ENCODE measurements at places on chromosomes 5 and 9.
A peak's percentile ranks its signal among the peaks of the same experiment; 100 is the strongest.

GRCh38 chr5:38871790-38872551, 26.2 kb downstream of the OSMR start:
- no peak for DNase-seq

DNA sequence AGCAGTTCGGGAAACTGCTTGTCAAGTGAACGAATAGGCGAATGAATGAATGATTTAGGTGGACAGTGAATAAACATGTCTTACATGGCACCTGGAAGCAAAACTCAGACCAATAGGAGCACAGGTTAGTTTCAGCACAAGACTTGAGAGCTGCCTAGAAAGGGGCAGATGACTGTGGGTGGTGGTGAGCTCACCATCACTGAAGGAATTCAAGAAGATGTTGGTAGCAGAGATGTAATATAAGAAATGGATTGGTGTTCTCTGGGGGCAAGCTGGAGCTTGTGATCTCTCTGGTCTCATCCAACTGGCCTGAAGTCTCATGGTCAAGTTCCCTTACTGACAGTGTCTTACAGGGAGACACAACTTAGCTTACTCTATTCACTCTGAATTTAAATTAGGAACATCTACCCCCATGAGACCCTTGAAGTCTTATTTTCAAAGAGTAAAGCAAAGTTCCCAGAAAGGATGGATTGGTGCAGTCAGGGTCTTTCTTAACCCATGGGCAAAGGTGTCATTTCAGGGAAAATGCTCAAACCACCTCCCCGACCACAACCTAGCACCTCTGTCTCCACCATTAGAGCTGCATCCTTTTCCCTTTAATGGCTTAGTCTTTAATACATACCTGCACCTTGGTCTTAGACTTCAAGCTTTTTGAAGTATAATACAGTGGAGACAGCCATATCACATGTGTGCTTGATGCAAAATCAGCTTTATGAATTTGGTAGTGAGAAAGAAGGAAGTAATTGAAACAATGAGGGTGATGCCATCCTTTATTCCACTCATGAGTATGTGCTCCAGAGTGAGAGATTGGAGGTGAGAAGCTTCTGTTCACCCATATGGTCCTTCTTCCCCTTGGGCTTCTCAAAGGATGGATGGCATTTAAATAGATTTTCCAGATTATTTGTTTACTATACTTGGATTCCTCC, 5.1 kb downstream of the LCP2 start:
- DNase-seq, result no peak

DNA sequence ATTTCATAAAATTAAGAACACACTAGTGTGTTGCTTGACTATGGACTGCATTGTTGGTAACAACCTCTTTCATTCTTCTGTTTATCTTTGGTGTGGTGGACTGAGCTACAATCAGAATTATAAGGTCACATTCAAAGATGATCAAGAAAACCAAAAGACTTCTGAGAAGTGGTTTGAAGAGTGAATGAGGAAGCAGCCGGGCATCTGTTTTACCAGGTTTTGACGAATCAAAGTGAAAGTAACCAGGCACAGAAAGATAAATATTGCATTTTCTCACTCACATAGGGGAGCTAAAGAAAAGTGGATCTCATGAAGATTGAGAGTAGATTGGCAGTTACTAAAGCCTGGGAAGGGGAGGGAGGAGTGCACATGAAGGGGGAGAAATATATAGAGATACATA, 589.1 kb downstream of the ZNF608 start:
- DNase-seq, result no peak

DNA sequence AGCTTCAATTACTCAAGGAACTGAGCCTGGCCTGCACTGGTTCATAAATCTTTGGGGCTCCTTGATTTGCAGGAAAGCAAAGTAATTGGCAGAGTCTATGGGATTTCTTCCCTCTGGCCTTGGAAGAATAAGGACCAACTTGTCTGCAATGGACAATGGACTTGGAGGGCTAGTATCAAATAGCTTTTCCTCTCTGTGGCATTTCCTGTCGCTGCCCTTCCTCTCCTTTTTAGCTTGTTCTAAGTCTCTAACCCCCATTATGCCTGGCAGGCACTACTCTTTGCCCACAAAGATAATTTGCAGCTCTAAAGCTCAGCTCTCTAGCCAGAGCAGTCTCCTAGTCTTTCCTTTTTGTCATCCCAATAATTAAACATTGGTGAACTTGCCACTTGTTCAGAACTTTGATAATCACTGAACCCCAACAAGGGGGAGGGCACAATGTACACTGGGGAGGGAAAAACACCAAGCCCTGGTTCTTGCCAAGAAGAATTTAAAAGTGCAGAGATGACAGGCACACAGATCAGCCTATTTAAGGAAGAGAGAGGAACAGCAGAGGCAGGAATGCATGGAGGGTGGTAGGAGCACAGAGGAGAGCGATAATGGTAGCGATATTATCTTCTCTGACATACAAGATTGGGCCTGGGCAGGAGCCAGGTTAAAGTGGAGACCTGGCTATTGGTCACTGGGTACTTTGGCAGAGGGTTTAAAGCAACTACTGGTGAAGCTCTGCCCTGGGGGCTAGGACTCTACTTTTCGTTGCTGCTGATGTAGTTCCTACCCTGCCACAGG, 38.5 kb downstream of the FAM219A start:
- no peak for DNase-seq

GRCh38 chr9:92432972-92433548, 8.8 kb upstream of the OMD start:
- no peak for DNase-seq

DNA sequence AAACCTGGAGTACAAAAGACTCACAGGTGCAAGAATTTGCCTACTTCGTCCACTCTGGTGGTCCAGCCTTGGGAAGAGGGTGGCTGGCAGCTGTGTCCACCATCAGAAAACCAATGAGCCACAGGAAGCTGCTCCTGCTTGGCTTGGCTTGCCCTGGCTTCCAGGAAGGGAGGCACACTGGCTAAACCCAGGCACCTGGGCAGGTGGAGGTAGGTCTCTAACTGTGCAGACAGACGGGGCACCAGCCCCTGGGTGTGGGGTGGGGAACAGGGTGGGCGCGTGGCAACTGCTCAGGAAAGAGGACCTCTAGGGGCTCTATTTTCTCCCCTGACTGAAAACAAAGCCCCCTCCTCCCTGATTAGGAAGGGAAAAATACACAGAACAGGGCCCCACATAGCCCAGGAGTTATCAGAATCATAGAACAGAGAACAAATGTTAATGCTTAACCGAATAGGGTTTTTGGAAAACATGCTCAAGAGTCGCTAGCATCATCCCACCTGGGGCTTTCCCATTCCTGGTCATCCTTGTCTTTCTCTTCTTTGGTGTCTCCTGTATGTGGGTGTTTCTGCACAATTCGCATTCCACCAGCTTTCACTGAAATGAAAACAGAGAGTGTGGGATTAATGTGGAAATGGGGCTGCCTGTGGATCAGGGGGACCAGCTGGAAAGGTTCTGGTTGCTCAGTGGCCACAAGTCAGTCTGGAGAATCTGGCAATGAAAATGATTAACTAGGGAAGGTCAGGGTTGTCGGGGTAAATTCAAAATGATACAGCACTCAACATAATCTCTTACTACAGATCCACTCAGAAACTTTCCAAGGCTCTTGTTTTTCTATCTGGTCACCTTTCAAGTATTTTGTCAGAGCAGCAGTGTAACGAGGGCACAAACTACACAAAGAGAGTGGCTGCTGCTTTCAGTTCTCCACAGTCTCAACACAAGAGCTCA, 13.1 kb downstream of the DAP start:
- DNase-seq, result no peak

GRCh38 chr5:115132465-115132864, 37.2 kb downstream of the TRIM36 start:
- no peak for DNase-seq

DNA sequence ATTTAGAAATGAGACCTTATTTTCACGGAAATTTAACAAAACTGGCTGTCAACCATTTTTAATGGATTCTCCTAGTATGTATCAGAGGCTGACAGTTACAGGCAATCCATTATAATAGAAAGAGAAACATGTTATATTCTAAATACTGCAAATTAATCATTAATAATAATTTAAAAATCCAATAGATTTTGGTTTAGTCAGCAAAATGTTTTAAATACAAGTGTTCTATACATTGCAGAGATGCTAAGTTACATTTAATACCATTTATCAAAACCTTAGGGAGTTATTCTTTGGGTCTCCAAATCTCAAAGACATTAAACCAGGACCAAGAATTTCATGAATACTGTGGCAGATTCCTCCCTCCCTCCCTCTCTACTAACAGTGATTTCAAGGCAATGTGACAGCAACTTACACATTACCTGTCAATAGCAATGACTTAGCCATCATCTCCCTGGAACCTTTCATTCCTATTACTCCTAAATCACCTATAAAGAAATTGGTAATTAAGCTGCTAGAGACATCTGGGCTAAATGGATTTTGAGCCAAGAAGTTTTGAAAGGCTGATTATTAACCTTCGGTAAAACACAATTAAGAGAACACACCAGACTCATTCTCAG, 768.5 kb upstream of the DMAC1 start:
- no peak for DNase-seq

DNA sequence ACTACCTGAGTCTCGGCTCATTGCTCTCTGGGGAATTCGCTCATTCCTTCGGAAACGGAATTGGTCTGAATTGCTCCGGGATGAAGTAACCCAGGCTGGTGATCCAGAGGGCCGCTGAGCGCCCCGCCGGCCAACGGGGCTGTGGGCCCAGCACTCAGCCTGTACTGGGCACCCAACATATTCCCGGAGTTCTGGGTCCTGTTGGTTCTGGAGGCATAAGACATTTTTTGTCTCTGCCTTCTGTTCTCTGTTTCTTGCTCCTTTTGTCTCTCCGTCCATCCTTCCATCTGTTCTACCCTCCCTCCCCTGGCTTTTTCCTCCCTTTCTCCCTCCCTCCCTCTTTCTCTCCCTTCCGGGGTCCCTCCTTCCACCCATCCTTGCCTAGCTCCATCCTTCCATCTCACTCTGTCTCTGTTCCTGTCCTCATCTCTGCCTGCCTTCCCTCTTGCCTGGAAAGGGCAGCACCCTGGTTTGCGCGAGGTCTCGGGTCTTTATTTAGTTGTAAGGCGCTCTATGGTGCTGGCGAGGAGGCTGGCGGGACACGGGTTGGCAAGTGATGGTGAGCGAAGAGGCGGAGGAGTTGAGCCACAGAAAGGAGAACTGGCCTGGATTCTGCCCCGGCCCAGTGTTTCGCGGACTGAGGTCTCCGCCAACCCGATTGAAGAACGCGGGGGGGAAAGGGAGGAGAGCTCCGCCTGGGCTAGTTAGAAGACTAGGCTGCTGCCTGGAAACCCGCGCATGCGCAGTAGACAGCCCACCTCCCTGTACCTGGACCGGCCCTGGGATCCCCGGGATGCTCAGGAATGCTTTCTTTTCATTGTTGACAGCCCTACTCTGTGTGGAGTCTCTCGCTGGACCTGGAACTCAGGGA, 1468.0 kb downstream of the FOXD4L5 start:
- peak; percentile 93 for DNase-seq

GRCh38 chr9:124358631-124359030, 56.6 kb downstream of the PSMB7 start:
- no peak for DNase-seq

- no peak for DNase-seq
Observed at GRCh38 chr5:160306696-160307095, 5.7 kb downstream of the CCNJL start.

DNA sequence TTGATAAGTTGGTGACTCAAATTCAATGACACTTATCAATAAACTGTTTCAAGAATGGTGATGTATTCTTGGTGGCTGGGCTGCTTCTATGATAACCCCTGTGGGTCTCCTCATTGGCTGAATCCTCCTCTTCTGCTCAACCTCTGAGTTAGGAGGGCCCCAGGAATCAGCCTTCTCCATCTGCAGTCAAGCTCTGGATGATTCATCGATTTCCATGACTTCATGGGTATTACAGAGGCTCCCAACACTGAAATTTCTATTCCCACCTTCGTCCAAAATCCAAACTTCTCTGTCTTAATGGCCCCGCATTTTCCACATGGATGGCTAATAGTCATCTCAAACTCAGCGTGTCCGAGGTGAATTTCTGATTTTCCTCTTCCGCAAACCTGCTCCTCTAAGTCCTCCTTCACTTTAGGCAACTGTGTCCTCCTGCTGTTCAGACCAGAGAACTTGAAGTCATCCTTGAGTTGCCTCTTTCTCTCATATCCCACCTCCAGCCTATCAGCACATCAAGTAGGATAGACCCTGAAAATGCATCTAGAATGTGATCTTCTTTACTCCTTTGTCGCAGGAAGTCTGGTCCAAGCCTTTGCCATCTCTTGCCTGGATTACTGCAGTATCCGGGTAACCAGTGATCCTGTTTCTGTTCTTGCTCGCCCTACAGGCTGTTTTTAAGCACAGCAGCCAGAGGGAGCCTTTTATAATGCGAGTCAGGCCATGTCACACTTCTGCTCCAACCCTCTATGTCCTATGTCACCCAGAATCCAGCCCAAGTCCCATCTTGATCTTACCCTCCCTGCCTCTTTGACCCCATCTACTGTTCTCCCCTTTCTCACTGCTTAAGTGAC, 41.4 kb upstream of the IL7R start:
- no peak for DNase-seq

DNA sequence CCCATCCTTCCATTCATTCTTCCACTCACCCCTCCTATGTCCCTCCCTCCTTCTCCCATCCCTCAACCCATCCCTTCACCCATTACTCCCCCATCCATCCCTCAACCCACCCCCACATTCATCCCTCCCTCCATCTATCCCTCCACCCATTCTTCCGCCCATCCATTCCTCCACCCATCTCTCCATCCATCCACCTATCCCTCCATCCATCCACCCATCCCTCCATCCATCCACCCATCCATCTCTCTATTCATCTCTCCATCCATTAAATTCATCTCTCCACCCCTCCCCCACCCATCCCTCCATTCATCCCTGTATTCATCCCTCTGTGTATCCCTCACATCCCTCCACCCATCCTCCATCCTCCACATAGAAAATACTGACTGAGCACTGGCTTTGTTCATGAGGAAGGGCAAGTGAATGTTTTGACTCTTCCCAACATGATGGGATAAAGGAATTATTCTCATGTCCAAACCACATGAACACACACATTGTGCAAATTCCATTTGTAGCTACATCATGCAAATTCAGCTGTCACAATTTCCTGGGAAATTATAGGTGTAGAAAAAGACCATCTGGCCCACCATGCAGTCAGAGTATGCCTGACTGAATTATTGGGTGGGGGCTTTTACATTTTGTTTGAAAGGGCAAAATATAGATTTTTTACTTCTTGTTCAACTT, 6.9 kb upstream of the VAV2 start:
- no peak for DNase-seq

GRCh38 chr5:126004636-126005035, 418.6 kb upstream of the GRAMD2B start:
- no peak for DNase-seq

DNA sequence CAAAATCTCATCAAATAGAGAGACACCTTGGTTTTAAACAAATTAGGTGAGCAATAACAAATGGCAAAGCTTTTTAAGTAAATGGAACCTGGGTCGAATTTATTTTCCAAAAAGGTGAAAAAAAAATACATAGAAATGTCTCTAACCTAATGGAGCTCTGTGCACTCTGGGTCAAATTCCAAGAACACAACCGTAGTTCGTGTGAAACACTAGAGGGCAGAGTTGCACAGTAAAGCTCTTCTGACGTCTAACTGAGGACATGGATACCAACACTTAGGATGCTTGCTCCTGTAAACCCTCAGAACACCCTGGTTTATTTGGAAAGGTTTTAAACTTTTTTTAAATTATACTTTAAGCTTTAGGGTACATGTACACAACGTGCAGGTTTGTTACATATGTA, 18.9 kb downstream of the MARCHF11 start:
- no peak for DNase-seq

- DNase-seq, result no peak
Observed at GRCh38 chr9:87611776-87612175, 114.1 kb downstream of the DAPK1 start.

GRCh38 chr9:79796411-79796810, 224.6 kb downstream of the TLE4 start:
- DNase-seq, result no peak
